ENCODE measurements at places on chromosomes 5 and 9. TPM values are rescaled to one million over a fixed set of nuclear protein-coding genes. Genes with fewer than 3 reads are reported as not detected.

- peak; percentile 58 for DNase-seq
Measured at GRCh38 chr9:77764894-77765780, 117.0 kb upstream of the GNA14 start.

DNA sequence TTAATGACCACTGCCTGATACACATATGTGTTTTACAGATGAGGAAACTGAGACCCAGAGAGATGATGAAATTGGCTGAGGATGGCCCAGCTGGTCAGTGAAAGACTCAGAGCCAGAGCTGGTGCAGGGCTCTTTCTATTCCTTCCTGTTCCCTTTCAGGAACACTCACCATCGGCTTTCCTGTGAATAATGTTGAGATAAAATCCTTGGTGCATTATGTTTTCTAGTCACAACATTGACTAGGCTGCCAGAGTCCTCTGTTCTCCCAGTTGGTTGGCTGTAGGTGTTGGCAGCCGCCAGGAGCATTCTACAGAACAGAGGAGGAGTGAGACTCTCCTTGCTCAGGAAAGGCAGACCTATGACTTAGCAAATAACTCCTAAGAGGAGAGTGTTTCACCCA, 14.8 kb downstream of the TGFBI start:
- DNase-seq = peak; percentile 58

- DNase-seq = no peak
Measured at GRCh38 chr5:168177831-168178450, 113.5 kb upstream of the WWC1 start.

GRCh38 chr5:66814146-66814991, 218.2 kb downstream of the MAST4 start:
- DNase-seq = peak; percentile 63

DNA sequence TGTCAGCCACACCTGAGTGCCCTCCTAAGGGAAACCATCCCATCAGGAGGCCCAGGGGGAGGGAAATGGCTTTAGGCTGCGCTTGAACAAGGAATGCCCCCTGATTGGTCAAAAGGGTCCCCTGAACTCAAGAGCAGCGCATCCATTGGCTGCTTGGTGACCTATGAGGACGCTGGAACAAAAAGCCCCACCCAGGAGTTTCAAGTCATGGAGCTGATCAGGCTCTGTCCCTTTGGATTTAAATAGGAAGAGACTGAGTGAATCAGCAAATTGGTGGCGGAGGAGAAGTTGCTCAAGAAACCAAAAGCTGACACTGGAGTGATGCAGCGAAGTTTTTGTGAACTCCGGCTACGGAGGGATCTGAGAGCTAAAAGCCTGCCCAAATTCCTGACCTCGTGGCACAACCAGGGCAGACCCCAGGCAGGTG, 66.7 kb downstream of the SMIM23 start:
- DNase-seq = no peak

DNA sequence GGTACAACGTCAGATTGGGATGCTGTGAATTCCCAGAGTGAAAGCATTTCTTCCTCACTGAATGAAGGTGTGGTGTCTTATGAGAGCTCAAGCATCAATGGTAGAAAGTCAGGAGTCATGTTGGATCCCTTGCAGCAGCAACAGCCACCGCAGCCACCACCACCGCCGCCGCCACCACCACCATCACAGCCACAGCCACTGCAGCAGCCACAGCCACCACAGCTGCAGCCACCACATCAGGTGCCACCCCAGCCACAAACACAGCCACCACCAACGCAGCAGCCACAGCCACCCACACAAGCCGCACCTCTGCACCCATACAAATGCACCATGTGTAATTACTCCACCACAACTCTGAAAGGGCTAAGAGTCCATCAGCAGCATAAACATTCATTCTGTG, 62.4 kb downstream of the ZNF462 start:
- no peak for DNase-seq

- DNase-seq = no peak
Measured at GRCh38 chr5:76794871-76795270, 24.0 kb upstream of the F2RL1 start.

- DNase-seq = no peak
Measured at GRCh38 chr9:110935829-110936228, 102.4 kb downstream of the LPAR1 start.

Gene PCDHGA2
- 1.2 TPM for total RNA-seq

Gene LRRC70
- 24.5 TPM for total RNA-seq

Gene NREP
- 96.7 TPM for total RNA-seq

Gene ECM2
- not detected for total RNA-seq

Gene SPATA24
- 7.9 TPM for total RNA-seq

Gene PCDHGA3
- 1.2 TPM for total RNA-seq
